ENCODE measurements at places on chromosomes 2 and 18.

GRCh38 chr2:167212014-167212648 lies 323.9 kb downstream of the XIRP2 start:
- H3K27ac ChIP-seq = no peak overlapping the region
- H3K36me3 ChIP-seq = no peaks in the 10 kb centered on the region
- H3K27me3 ChIP-seq = no peaks in the 10 kb centered on the region

GRCh38 chr2:164061129-164061746 lies 325.4 kb upstream of the FIGN start:
- no peak for DNase-seq
- H3K4me3 ChIP-seq = no peak overlapping the region
- H3K36me3 ChIP-seq = no peaks in the 10 kb centered on the region
- no peaks in the 10 kb centered on the region for H3K27me3 ChIP-seq
- H3K27ac ChIP-seq = no peak overlapping the region

DNA sequence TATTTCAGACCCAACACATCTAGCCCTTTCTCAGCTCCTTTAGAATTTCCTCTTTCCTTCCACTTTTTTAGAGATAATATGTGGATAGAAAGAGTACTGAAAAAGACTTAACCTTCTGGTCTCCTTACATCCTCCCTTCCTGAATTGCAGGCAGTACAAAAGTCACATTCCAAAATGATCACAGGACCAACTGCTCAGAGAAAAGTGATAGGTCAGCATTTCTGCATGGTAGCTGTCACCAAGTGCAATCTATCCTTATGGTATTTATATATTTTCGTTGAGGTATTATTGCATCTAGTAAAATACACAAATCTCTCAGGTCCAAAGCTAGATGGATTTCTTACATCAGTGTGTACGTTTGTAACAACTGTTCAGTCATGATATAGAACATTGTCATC lies 427.5 kb downstream of the LPIN1 start:
- no peak overlapping the region for H3K4me3 ChIP-seq
- no peak for DNase-seq
- H3K27me3 ChIP-seq = no peaks in the 10 kb centered on the region

GRCh38 chr2:29222381-29223179 lies 107.4 kb downstream of the CLIP4 start:
- H3K36me3 ChIP-seq = no peaks in the 10 kb centered on the region

DNA sequence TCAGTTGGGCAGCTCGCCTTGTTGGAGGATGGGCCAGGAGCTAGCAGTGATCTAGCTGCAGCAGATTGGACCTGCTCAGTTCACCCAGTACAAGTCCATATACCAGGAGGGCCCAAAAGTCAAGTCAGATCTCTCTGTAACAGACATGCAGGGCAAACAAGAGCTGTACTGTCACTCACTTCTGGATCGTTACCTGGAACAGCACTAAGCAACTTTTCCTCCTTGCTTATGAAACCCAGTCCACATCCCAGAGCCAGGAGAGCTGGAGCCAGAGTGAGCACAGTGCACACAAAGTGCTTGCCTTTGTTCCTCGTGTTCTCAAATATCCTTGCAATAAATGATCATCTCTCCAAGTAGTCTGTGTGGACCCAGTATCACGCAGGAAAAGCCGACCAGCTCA lies 244.1 kb upstream of the FOSL2 start:
- no peaks in the 10 kb centered on the region for H3K36me3 ChIP-seq
- no peak overlapping the region for H3K4me3 ChIP-seq
- H3K27ac ChIP-seq = no peak overlapping the region
- H3K27me3 ChIP-seq = no peaks in the 10 kb centered on the region
- H3K4me1 ChIP-seq = no peaks in the 10 kb centered on the region

- H3K4me3 ChIP-seq = no peak overlapping the region
- no peaks in the 10 kb centered on the region for H3K27me3 ChIP-seq
- peak; percentile 27 for DNase-seq
- peaks cover 6% of the 10 kb centered on the region for H3K4me1 ChIP-seq
Observed at GRCh38 chr2:3659447-3660432, 1.7 kb downstream of the ALLC start.

DNA sequence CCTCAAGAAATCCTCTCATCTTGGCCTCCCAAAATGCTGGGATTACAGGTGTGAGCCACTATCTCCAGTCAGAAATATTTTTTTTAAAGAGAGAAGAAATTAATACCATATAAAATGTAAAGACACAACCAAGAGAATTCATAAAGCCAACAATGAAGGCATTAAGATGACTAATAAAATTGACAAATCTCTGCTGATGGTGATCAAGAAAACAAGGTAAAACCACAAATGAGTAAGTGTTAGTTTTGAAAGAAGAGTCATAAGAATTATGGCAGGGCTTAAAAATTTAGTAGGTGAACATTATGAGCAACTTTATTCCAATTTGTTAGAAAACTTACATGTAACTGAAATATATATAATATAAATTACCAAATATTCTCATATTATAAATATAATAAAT lies 752.8 kb upstream of the CELF4 start:
- H3K36me3 ChIP-seq = no peaks in the 10 kb centered on the region
- no peak overlapping the region for H3K27ac ChIP-seq
- DNase-seq = no peak

DNA sequence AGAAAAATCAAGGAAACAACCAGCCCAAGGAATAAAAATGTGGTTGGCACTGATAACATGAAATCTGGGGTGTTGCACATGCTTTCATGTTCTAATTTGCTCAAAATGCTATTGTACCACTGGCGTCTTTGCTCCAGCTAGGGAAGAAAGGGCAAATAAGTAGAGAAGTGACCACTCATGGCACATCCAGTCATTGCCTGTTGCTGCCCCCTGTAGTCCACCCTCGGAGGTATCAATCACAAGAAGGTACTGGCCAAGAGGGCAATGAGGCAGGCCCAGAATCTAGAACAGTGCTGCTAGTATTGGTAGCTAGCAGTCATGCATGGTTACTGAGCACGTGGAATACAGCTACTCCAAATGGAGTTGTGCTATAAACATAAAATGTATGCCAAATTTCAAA lies 213.4 kb downstream of the CDCA7 start:
- DNase-seq = no peak
- peaks cover 8% of the 10 kb centered on the region for H3K4me1 ChIP-seq
- no peaks in the 10 kb centered on the region for H3K27me3 ChIP-seq
- H3K4me3 ChIP-seq = no peak overlapping the region
- no peaks in the 10 kb centered on the region for H3K36me3 ChIP-seq

DNA sequence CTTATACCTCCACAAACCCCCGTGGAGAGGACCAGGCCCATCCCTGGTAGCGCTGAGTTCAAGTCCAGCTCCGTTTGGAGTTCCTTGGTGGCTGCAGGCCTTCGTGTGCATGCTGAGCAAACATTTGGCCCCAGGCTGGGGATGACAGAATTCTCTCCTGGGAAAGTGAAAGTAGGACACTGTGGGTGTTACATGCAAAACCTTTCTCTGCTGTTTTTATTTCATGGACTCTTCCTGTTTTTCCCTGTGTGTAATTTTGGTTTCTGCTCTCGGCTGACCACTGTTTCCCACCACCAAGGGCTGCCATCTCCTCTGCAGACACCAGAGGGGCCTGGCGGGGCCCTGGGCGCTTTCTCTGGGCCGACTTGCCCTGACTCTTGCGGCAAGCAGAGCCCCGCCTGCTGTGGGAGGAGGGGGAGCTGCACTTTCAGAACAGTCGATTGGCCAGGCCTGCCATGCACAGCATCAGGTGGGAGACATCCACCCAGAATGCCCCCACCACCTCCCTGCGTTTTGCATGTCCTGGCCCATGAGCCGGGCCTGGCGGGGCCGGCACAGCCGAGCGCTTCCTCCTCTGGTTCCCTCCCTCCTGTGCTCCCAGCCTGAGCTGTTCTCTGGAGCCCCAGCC lies 102.4 kb downstream of the CABLES1 start:
- DNase-seq = peak; percentile 71
- no peaks in the 10 kb centered on the region for H3K36me3 ChIP-seq
- peak overlapping the region; percentile 47 for H3K4me3 ChIP-seq
- no peaks in the 10 kb centered on the region for H3K4me1 ChIP-seq

- no peaks in the 10 kb centered on the region for H3K36me3 ChIP-seq
- H3K27me3 ChIP-seq = no peaks in the 10 kb centered on the region
- peak overlapping the region; percentile 97 for H3K27ac ChIP-seq
- H3K4me1 ChIP-seq = peaks cover 39% of the 10 kb centered on the region
- no peak for DNase-seq
- no peak overlapping the region for H3K4me3 ChIP-seq
Observed at GRCh38 chr2:27710640-27711430, 47.1 kb downstream of the SLC4A1AP start.

DNA sequence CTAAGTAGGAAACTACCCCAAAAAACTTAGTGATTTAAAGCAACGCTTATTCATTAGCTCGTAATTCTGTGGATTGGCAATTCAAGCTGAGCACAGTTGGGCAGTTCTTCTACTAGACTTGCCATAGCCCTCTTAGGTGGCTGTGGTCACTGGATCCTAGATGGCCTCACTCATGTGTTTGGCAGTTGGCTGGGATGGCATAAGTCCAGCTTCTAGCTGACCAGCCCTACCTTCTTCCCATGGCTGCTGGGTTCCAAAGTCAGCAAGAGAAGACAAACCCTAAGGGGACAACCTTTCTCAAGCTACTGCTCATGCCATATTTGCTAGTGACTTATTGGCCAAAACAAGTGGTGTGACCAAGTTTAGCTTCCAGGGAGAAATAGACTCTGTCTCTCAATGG lies 95.3 kb downstream of the COPS8 start:
- H3K27ac ChIP-seq = no peak overlapping the region
- H3K4me3 ChIP-seq = no peak overlapping the region
- no peaks in the 10 kb centered on the region for H3K4me1 ChIP-seq
- H3K27me3 ChIP-seq = no peaks in the 10 kb centered on the region
- H3K36me3 ChIP-seq = no peaks in the 10 kb centered on the region
- DNase-seq = no peak

GRCh38 chr18:48163738-48164115 lies 233.3 kb upstream of the SMAD2 start:
- no peaks in the 10 kb centered on the region for H3K36me3 ChIP-seq
- no peak overlapping the region for H3K27ac ChIP-seq
- no peak overlapping the region for H3K4me3 ChIP-seq
- no peaks in the 10 kb centered on the region for H3K27me3 ChIP-seq

GRCh38 chr2:205959521-205959920 lies 126.5 kb downstream of the INO80D start:
- H3K4me3 ChIP-seq = no peak overlapping the region
- no peaks in the 10 kb centered on the region for H3K36me3 ChIP-seq
- DNase-seq = no peak
- H3K27ac ChIP-seq = no peak overlapping the region
- H3K4me1 ChIP-seq = no peaks in the 10 kb centered on the region

DNA sequence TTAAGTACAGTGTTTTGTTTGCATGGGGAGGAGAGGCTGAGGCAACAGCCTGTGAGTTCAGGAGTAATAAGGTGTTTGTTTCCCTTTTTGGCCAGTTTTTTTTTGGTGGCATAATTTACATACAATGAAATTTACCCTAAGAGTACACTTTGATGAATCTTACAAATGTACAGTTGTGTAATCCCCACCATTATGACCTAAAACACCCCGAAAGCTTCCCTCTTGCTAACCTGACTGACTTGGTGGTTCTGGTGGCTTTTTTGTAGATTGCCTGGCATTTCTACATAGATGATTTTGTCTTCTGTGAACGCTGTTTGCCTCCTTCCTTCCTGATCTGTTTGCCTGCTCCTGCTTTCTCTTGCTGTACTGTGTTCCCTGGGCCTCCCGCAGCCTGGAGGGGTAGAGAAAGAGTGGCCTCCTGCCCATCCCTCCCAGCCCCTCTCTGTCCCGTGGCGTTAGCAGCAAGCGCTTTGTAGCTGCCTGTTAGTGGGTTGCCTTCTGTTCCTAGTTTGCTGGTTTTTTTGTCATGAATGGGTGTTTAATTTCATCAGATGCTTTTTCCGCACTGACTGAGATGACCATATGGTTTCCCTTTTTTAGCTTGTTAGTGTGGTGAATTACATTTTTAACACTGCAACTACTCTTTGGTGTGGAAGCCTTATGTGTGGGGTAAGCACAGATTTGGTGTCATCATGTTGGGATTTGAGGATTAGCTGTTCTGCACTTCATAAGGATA lies 32.1 kb downstream of the ASAP2 start:
- H3K36me3 ChIP-seq = no peaks in the 10 kb centered on the region
- peak overlapping the region; percentile 76 for H3K27ac ChIP-seq
- H3K27me3 ChIP-seq = no peaks in the 10 kb centered on the region
- DNase-seq = no peak

DNA sequence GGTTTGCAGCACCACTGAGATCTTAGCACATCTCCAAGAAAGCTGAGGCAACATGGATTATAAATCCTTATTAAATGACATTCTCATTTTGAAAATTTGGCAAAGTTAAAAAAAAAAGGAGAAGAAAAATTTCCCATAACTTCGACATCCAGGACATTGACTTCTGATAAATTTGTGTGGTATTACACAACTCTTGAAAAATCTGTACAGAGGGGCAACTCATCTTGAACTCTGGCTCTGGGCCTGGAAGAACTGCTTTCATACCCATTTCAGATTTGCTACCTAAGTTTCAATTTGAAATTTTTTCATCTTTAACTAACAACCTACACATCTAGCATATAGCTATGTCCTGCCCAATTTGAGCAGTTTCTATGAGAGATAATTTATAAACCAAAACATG lies 118.0 kb upstream of the UGP2 start:
- H3K4me1 ChIP-seq = no peaks in the 10 kb centered on the region
- H3K27ac ChIP-seq = no peak overlapping the region
- H3K36me3 ChIP-seq = no peaks in the 10 kb centered on the region
